Stimulated activated CD4-positive, alpha-beta T cell treated with anti-CD3 and anti-CD28 coated beads, Interleukin-12 subunit alpha, Interleukin-12 subunit beta, amount 100 ng/mL, for 4 hours (primary cell): ENCODE measurements at places on chromosomes 11 and 22.

DNA sequence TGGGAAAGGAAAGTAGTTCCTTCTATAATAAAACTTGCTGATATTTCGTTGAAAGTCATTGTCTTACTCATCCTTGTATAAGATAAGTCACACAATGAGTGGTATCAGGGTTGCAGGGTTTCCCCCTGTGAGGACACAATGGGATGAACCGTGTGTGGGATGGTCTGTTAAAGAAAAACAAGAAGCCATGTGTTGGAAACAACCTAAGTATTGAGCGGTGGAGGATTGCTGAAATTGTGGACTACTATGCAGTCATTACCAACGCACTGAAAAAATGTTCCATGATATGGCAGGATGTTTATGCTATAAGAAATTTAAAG is 28.6 kb downstream of the PTPRJ start:
- peak; percentile 46 for DNase-seq

DNA sequence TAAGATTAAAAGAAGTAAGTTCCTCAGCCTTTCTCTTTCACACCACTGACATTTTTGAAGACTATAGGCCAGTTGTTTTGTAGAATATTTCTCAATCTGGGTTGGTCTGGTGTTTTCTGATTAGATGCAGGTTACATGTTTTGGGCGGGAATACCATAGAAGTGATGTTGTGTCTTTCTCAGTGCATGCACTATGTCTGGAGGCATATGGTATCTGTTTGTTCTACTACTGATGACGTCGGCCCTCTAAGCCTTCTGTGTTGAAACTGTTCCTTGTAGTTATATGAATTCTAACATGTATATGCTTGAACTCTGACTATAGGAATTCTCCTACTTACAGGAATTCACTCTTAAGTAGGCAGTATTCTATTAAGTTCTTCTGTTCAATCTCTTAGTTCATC is 21.6 kb downstream of the ZFTA start:
- DNase-seq: no peak

DNA sequence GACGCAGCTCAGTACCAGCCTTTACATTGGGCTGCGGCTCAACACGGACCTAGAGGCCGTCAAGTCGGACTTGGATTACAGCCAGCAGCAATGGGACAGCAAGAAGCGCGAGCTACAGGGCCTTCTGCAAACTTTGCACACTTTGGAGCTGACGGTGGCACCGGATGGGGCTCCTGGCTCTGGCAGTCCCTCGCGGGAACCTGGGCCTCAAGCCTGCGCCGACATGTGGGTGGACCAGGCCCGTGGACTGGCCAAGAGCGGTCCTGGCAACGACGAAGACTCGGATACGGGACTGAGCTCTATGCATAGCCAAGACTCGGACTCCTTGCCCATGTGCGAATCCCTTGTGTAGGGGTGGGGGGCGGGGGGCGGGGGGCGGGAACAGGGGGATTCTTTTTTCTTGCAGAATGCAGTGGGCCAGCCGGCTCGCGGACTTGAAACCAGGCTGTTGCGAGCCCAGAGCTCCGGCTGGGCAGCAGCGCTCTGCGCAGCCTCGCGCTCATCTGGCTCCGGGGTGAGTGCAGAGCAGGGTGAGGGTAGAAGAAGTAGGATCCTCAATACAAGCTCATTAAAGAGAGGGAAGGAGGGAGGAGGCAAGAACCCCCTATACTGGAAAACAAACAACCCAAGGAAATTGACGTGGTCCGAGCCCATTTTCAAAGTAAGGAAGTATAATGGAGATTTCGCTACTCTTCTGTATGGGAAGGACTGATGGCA is 1.8 kb downstream of the RASSF10 start:
- DNase-seq: no peak

GRCh38 chr11:62295504-62295903 is 3.4 kb downstream of the SCGB1D4 start:
- no peak for DNase-seq

DNA sequence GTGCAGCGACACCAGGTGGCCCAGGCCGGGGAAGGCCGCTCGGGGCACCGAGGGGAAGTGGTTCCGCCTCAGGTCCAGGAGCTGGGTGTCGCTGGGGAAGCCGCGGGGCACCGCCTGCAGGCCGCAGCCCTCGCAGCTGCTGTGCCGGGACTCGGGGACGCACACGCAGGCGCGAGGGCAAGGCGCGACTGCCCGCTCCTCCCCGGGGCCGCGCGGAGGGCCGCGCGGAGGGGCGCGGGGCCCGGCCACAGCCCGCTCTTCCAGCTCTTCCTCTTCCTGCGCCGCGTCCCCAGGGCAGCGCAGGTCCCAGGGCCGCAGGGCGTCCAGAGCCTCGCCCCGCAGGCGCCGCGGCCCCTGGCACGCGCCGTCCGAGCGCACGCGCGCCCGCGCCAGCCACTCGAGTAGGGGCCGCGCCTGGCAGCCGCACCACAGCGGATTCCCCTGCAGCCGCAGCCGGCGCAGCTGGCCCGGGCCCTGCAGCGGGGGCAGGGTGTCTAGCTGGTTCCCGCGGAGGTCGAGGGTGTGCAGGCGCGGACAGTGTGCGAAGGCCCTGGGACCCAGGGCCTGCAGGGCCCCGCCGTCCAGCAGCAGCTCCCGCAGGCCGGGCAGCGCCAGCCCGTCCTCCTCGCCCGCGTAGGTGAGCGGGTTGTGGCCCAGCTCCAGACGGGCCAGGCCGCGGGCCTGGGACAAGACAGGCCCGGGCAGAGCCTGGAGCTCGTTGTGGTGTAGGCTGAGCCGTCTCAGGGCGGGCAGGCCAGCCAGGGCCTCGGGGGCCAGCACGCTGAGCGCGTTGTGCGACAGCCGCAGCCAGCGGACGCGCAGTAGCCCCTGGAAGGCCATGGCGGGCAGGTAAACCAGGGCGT is 2.8 kb downstream of the CHADL start:
- peak; percentile 75 for DNase-seq

GRCh38 chr11:123491241-123491640 is 61.2 kb downstream of the GRAMD1B start:
- DNase-seq: no peak

GRCh38 chr22:25062386-25063085 is 110.0 kb downstream of the KIAA1671 start:
- peak; percentile 43 for DNase-seq

DNA sequence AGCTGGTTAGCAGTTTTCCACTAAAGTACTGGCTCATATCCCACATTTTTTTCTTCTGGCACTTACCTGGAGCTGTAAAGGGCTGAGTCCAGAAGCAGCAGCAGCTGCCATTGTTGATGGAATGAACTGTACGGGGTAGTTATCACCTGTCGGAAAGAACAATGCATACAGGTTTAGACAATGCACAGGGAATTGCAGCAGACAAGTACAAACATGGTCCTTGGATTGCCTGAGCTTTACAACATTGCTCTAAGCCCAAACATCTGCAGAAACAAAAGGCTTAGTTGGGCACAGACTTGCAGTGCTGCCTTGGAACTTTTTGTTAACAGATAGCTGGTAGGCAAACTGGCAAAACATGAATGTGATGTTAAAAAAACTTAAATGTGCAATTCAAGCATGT is 258.8 kb downstream of the SOX6 start:
- no peak for DNase-seq

DNA sequence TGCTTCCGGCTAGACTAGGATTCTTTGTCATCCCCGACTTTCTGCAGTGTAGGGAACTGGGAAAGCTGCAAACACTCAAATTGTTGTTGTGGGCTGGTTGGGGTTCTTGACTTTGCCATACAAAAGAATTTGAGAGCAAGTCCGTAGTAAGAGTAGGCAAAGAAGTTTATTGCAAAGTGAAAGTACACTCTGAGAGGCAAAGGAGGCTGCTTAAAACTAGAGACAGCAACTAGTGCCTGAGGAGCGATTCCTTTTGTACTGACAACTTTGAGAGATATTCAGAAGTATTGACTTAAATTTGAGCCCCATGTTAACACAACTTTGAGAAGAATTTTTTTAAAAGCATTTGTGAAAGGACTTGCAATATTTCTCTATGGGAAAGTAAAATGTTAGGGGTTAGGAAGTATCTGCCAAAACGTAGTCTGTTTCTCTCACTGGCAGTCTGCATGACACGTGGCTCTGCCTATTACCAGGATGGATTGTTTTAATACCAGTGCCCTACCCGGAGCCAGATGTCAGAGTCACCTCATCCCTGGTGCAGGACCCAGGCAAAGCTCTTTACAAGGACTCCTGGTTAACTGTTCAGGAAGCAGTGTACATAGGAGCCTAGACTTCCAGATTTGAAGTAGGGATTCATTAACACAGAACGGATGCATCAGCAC is 85.0 kb upstream of the CLPB start:
- no peak for DNase-seq

DNA sequence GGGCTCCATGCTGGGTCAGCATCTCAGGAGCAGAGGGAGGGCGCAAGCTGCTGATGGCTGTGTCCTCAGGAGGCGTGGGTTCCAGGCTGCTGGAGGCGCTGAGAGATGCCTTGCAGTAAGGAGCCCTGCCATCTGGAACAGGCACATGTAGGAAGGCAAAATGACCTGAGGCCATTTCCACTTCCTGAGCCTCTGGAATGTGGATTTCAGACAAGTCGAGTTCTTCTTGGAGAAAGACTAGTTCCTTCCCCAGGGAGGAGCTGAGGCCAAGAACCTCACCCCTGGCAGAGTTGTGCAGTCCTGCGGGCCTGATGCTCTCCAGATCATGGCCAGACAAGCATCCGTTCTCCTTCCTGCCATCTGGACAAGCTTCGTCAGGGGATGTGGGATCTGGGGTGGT is 19.3 kb downstream of the HPS4 start:
- DNase-seq: no peak

- DNase-seq: no peak
Measured at GRCh38 chr11:47667135-47667534, 24.8 kb upstream of the MTCH2 start.

DNA sequence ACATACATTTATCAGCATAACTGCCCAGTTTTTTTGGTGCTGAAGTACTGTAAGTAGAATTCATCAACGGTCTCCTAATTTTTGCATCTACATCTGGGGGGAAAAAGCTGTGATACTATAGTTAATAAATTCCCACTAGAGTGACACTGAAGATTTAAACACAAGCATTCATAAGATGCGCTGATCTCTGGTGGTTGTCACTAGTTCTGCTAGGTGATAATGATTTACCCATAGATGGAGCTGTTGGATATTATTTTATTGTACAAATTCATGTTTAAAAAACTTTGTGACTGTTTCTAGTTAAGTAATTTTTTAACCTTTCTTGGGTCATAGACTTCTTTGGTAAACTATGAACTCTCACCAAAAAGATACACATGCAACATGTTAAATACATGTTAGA is 106.6 kb downstream of the EMSY start:
- no peak for DNase-seq

DNA sequence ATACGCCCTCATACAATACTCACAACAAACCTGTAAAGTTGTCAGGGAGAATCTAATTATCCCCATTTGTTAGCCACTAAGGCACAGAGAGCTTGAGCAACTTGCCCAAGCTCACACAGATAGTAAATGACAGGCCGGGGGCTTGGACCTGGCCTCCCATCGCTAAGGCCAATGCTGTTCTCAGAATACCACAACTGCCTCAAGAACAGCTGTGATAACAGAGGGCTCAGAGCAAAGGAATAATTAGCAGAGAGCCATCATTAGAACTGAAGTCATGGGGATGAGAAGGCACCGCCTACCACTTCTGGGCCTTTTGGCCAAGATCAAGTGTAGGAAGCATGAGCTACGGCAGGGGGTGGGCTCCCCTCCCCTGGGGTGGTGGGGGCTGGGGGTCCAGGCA is 98.6 kb downstream of the FEZ1 start:
- DNase-seq: no peak

GRCh38 chr22:26887456-26887855 is 230.1 kb downstream of the MIAT start:
- no peak for DNase-seq

- no peak for DNase-seq
Measured at GRCh38 chr22:39263626-39264348, 19.0 kb upstream of the PDGFB start.

DNA sequence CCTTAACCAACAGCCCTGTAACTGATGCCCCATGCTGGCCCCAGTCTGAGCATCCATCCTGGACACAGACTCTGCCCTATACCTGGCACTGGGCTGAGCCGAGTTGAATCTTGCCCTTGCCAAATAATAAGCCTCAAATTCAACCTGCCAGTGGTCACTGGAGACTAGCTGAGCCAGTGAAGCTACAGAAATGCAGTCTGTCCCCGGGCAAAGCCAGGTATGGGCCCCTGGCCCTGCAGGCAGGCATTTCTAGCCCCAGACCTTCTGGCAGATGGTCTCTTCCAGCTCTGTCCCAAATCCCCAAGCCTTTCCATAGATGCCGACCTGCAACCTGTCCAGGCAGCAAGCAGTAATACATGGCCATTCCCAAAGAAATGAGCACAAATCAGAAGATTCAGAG is 4.7 kb downstream of the CLPB start:
- DNase-seq: no peak

DNA sequence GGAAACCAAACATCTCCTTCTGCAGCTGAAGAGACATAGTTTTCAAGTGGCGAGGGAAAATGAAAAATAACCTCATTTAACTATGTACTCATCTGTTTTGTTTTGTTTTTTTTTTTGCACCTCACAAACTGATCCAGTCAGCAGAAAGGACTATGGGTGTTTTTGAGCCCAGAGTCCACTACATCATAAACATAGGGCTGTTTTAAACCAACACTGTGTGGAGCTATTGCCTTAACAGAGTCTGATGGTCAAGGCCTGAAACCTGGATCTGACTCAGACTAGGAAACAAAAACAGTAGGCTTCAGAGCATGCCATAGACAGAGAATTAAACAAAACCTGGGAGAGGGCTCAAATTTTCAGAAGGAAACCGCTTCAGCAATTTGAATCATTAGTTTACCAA is 99.3 kb upstream of the FSHB start:
- no peak for DNase-seq
